CD4-positive, alpha-beta T cell treated with Interleukin-17A for 4 hours (primary cell): ENCODE measurements at places on chromosomes 7 and 10.

GRCh38 chr7:143395187-143396149 is 13.2 kb downstream of the EPHA1 start:
- DNase-seq: no peak

DNA sequence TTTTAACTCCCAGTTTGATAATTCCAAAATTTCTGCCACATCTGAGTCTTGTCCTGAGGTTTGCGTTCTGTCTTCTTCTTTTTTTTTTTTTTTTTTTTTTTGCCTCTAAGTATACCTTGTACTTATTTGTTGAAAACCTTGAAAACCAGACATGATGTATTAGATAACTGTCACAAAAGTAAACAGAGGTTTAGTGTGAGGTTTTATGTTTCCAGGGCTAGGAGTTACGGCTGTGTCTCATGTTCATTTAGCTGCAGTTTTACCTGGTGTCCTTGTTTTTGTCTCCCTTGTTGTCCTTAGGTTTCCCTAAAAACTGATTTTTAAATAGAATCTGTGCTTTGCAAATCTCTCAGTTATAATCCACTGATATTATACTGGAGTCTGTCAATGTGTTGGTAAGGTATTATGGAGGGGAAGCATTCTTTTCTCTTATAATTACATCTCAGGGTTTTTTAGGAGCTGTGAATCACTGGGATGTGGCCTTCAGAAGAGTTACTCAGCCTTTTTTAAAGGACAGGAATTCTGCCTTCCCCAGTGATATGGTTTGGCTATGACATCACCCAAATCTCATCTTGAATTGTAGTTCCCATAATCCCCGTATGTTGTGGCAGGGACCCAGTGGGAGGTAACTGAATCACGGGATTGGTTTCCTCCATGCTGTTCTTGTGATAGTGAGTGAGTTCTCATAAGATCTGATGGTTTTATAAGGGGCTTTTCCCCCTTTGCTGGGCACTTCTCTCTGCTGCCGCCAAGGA is 95.0 kb downstream of the CDCA7L start:
- no peak for DNase-seq

- DNase-seq: no peak
These were observed 19.5 kb upstream of the ITGB8 start for GRCh38 chr7:20310963-20311742.

DNA sequence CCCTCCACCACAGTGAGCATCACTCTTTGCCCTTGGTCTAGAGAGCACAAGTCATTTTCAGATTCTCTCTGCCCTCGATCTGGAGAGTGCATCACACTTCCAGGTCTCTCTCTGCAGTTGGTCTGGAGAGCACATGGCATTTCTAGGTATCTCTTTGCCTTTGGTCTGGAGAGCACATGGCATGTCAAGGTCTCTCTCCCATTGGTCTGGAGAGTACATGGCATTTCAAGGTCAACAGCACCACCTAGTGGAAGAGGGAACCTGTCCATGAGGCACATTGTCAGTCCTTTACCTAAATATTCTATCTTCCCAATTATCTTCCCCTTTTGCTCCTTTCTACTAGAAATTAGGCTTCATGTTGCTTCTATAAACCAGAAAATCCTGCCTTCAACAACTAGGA is 1139.4 kb downstream of the XPNPEP1 start:
- no peak for DNase-seq

DNA sequence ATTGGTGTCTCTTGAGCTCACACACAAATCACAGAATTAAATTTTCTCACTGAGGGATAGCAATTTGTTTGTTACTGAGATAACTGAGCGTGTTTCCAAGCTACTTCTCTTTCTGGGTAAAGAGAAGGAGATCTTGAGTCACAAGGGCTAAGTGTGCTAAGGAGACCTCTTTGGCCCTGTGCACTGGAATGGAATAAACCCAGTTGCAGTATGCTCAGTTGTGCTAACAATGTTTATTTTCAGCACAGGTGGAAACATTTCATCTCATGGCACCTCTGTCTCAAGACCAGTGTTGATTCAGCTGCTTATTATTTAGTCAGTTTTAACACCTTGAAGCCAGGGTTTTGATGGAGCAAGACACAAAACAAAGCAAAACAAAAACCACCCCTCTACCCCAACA is 22.5 kb upstream of the UBE2H start:
- DNase-seq: no peak

- no peak for DNase-seq
These were observed 86.3 kb upstream of the STEAP1B start for GRCh38 chr7:22586101-22586785.

DNA sequence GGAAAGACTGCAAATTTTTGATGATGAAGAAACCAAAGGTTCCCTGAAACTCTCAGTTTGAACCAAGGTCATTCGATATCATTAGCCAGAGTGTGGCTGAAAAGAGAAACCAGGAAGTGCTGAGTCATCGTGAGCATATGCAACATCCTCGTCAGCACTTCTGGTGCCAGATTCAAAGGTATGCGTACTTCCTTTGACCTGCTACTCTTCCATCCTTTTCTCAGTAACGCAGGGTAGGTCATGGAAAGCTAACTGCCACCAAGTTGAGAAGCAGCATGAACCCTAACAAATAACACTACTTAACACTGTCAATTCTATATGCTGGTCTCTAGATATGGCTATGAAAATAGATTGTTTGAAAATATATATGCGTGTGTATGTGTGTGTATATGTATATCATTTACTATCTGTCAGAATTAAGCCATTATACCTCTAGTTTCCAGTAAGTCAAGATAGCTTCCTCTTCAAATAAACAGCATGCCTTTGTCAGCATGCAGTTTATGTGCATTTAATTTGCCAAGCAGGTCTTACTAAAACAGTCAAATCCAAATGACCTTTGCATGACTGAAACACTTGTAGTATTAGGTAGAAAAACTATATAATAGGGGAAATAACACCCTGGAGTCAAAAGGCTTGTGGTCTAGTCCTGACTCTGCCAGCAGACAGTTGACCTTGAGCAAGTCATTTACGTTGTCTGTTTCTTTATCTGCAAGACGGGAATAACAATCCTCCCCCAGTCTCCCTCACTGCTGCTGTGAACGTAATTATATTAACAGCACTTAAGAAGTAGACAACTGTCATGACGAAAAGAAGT is 26.4 kb downstream of the CDK6 start:
- DNase-seq: peak; percentile 51
